ENCODE measurements at places on chromosomes 6 and 20.

DNA sequence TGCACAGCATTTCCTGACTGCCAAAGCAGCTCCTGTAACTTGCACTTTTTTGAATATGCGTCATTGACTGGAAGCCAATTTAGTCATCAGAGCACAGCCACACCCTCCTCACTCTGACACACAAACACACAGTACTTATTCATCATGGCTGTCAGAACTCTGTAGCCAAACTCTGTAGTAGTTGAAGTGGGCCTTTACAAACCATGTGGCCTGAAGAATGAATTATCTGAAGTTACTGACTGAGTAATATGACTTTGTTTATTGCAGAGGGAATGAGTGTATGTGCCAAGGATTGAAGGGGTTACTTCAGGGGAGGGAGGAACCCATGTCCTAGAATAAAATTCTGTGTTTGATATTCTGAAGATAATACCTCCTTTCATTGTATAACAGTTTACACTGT, 102.7 kb downstream of the FIG4 start:
- no peak overlapping the region for H3K4me3 ChIP-seq
- DNase-seq, result peak; percentile 58
- no peaks in the 10 kb centered on the region for H3K4me1 ChIP-seq
- H3K27ac ChIP-seq, result no peak overlapping the region
- H3K27me3 ChIP-seq, result no peaks in the 10 kb centered on the region
- H3K36me3 ChIP-seq, result no peaks in the 10 kb centered on the region

- no peaks in the 10 kb centered on the region for H3K36me3 ChIP-seq
- no peak overlapping the region for H3K4me3 ChIP-seq
- peak; percentile 51 for DNase-seq
- peak overlapping the region; percentile 96 for H3K27ac ChIP-seq
These were observed 2.2 kb upstream of the ID1 start for GRCh38 chr20:31602779-31603441.

GRCh38 chr6:56582236-56582635, 60.5 kb downstream of the DST start:
- no peaks in the 10 kb centered on the region for H3K27me3 ChIP-seq
- no peak overlapping the region for H3K27ac ChIP-seq
- H3K4me1 ChIP-seq, result no peaks in the 10 kb centered on the region
- no peaks in the 10 kb centered on the region for H3K36me3 ChIP-seq
- DNase-seq, result no peak

- DNase-seq, result no peak
- peaks cover 25% of the 10 kb centered on the region for H3K4me1 ChIP-seq
- no peak overlapping the region for H3K27ac ChIP-seq
- H3K27me3 ChIP-seq, result no peaks in the 10 kb centered on the region
- H3K36me3 ChIP-seq, result no peaks in the 10 kb centered on the region
- no peak overlapping the region for H3K4me3 ChIP-seq
These were observed 99.2 kb upstream of the FOXP4 start for GRCh38 chr6:41446907-41447545.

DNA sequence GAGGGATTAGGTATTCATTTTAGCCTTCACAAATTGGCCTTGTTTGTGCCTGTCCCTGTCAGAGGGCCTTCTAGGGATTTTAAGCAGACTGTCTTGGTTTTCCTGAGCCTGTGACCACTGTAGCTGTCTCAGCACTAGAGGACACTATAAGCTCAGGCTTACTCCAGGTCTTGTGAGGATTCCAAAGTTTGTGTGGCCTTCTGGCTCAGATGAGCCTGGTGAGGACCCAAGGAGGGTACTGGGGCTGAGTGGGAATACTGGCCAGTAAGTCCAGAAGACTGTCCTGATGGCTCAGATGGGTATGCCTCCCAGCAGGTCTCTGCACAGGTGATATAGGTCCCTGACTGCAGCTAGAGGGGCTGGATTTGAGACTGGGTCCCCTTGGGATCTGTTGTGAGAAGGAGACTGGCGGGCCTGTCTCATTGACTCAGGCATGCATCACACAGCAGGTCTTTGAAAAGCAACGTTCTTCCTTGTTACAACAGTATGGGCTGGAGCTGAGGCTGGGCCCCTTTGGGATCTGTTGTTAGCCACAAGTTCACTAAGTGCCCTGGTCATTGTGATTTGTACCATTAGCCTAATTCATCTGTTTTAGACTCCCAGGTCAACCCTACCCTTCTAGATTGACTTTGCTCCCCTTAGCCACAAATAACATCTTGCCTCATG, 26.3 kb upstream of the TFB1M start:
- DNase-seq, result peak; percentile 46
- H3K27ac ChIP-seq, result no peak overlapping the region
- no peaks in the 10 kb centered on the region for H3K36me3 ChIP-seq
- H3K4me3 ChIP-seq, result no peak overlapping the region
- no peaks in the 10 kb centered on the region for H3K27me3 ChIP-seq

- H3K4me3 ChIP-seq, result no peak overlapping the region
- H3K27me3 ChIP-seq, result no peaks in the 10 kb centered on the region
- no peak for DNase-seq
- H3K27ac ChIP-seq, result no peak overlapping the region
- no peaks in the 10 kb centered on the region for H3K4me1 ChIP-seq
- no peaks in the 10 kb centered on the region for H3K36me3 ChIP-seq
These were observed 309.3 kb upstream of the SUPT3H start for GRCh38 chr6:45686841-45687569.

DNA sequence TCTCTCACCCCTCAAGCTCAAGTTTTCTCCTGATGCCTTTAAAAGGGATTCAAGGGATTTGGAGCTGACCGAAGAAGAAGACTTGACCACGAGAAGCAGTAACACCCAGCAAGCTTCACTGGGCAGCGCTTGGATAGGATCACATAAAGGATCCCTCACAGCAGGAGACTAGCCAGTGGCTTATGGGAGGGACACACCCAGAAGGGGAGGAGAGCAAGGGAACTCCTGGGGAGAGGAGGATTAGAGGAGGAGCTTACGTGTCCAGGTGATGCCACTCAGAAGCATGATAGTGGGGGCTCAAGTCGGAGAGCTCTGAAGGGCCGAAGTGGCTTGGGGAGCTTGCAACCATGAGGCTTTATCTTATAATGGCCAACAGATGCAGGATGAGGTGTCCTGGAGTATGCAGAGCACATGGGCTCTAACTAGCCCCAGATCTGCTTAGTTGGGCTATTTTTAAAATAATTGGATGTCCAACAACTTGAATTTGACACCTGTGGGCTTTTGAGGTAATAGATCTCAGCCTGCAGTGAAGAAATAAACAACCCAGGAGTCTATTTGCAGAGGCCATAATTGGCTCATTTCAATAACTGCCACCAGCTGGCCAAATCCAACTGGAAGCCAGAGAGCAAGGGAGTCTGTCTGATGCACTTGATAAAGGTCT, 137.9 kb upstream of the EXOC2 start:
- no peaks in the 10 kb centered on the region for H3K4me1 ChIP-seq
- no peaks in the 10 kb centered on the region for H3K36me3 ChIP-seq
- DNase-seq, result no peak
- no peak overlapping the region for H3K4me3 ChIP-seq
- no peak overlapping the region for H3K27ac ChIP-seq
- H3K27me3 ChIP-seq, result no peaks in the 10 kb centered on the region

DNA sequence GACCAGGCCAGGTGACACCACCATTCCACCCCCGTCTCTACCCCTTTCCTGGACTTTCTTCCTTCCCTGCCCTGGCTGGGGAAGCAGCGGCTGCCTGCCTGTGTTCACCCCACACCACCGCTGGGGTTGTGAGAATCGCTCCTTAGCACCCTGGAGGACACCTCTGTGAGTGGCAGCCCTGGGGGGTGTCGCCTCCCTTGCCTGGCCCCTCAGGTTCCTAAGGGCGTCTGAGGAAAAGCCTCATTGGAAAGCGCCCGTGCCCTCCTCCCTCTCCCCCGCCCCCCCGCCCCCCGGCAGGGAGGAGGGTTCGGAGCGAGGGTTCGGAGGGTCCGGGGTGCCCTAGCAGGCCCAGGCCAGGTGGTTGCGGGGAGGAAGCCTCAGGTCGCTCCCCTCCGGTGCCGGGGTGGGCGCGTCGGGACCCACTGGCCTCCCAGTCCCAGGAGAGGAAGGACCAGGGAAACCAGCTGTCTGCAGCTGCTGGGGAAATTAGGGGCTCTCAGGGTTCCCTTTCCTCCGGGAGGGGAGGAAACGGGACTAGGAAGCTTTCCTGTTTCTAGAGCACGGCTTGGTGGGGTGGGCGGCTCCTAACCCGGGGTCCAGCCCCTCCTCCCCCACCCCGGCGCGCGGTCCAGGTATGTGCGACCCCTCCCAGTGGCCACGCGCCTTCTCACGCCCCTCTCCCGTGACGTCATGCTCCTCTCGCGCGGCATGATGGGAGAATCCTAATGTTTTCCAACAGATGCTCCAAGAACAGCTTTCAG, at the start of gene PHACTR3:
Gene PHACTR3 (plus strand): TSS at position 760 of the 761 bp plus-strand sequence. CDS start 475 bp downstream, outside the sequence.
- no peaks in the 10 kb centered on the region for H3K4me1 ChIP-seq
- H3K27ac ChIP-seq, result no peak within 1 kb of the TSS
- no peak for DNase-seq
- no peaks in the 10 kb centered on the region for H3K36me3 ChIP-seq
- H3K27me3 ChIP-seq, result peaks cover 89% of the 10 kb centered on the region

DNA sequence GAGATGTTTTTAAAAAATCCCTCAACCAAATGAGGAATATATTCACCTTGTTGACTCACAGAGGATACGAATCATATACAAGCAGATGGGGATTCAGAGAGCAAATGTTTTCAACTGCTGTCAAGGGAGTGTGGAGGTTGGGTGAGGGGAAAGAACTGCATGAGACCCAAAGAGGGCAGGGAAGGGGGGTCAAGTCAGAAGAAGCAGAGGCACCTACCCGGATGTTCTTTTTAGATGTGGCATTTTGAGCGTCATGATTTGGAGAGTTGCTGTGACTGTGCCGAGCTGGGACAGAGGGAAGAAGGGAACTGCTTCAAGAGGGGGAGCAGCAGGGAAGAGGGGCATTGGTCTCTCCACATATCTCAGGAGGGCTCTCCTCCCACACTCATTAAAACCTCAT, 191.3 kb upstream of the PROKR2 start:
- H3K27ac ChIP-seq, result no peak overlapping the region
- peaks cover 4% of the 10 kb centered on the region for H3K27me3 ChIP-seq
- H3K36me3 ChIP-seq, result no peaks in the 10 kb centered on the region
- no peak for DNase-seq
- H3K4me1 ChIP-seq, result no peaks in the 10 kb centered on the region
- no peak overlapping the region for H3K4me3 ChIP-seq

DNA sequence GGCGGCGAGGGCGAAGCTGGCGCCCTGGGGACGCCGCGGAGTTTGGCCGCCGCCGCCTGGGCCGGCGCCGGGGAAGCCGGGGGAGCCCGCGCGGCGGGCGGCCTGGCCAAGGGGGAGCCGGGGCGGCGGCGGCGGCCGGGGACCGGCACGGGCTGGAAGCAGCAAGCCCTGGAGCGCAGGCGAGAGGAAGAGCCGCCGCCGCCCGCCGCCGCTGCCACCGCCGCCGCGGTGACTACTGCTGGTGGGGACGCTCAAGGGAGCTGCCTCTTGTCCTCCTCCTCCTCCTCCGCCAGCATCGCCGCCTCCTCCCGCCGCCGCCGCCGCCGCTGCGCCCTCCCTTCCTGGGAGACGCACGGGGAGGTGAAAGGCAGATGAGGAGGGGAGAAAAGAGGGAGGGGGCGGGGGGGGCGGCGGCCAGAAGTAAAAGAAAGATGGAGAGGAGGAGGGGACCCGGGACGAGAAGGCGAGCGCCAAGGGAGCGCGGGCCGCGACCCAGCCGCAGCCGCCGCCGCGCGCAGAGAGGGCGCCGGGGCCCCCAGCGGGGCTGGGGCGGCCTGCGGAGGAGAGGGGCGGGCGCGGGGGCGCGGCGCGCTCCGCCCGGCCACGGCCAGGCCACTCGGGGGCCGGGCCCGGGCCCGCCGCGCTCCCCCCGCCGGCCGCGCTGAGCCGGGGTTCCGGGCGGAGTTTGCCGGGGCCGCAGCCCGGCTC, 846 bp downstream of the PDE10A start:
- peak overlapping the region; percentile 45 for H3K4me3 ChIP-seq
- peak; percentile 35 for DNase-seq
- no peak overlapping the region for H3K27ac ChIP-seq

- H3K27ac ChIP-seq, result no peak overlapping the region
- DNase-seq, result no peak
- no peaks in the 10 kb centered on the region for H3K27me3 ChIP-seq
- no peak overlapping the region for H3K4me3 ChIP-seq
- peaks cover 32% of the 10 kb centered on the region for H3K4me1 ChIP-seq
- H3K36me3 ChIP-seq, result peaks cover 34% of the 10 kb centered on the region
These were observed 5.9 kb downstream of the WRNIP1 start for GRCh38 chr6:2771079-2771478.

GRCh38 chr6:142854589-142855488, 90.1 kb downstream of the HIVEP2 start:
- H3K4me3 ChIP-seq, result no peak overlapping the region
- H3K4me1 ChIP-seq, result no peaks in the 10 kb centered on the region
- no peaks in the 10 kb centered on the region for H3K27me3 ChIP-seq
- no peaks in the 10 kb centered on the region for H3K36me3 ChIP-seq

GRCh38 chr6:106530026-106530425, 99.3 kb downstream of the RTN4IP1 start:
- H3K4me1 ChIP-seq, result peaks cover 19% of the 10 kb centered on the region

DNA sequence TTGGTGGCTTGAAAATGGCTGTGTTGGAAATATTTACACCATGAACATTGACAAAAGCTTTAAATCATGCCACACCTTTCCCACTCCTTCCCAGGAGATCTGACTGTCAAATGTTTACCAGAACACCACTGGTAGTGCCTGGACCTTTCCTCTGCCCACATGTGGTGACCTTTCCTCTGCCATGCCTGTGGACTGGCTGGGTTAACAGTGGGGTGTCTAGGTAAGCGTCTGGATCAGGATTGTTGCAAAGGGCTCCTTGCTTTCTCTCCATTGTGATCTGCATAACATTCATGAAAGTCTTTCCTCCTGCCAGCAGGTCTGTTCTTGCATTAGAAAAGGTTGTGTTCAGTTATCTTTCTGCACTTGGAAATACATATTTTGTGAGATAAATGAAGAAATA, 572.7 kb downstream of the DHX35 start:
- H3K27me3 ChIP-seq, result no peaks in the 10 kb centered on the region
- DNase-seq, result no peak
- H3K4me1 ChIP-seq, result no peaks in the 10 kb centered on the region
- no peaks in the 10 kb centered on the region for H3K36me3 ChIP-seq
- no peak overlapping the region for H3K4me3 ChIP-seq

Measured in A673 (cell line).